Lower leg skin (tissue), 4 donors: ENCODE measurements at places on chromosomes 12 and 14. TPM values are rescaled to one million over a fixed set of nuclear protein-coding genes. Genes with fewer than 3 reads are reported as not detected.

The KCNK10 gene
- total RNA-seq = not detected

- DNase-seq = peak; percentile 26
Observed at GRCh38 chr12:130988261-130988660, 34.6 kb downstream of the ADGRD1 start.

DNA sequence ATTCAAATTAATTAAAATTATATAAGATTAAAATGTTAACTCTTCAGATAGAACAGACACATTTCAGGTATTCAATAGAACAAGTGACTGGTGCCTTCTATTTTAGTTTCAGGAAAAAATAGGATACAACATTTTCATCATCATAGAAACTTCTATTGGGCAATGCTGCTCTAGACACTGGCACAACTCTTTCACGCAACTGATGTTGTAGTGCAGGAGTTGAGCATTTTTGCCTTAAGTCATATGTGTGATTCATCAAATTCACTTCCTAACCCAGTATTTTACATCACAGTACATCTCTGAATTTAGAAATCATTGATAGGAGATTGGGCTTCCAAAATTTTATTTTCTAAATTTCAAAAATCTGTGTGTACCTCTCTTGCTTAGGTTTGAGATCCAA, 215.4 kb upstream of the DIO2 start:
- no peak for DNase-seq

The TAS2R8 gene
- not detected for total RNA-seq

- DNase-seq = no peak
Observed at GRCh38 chr14:51981218-51981854, 8.0 kb upstream of the RTRAF start.

DNA sequence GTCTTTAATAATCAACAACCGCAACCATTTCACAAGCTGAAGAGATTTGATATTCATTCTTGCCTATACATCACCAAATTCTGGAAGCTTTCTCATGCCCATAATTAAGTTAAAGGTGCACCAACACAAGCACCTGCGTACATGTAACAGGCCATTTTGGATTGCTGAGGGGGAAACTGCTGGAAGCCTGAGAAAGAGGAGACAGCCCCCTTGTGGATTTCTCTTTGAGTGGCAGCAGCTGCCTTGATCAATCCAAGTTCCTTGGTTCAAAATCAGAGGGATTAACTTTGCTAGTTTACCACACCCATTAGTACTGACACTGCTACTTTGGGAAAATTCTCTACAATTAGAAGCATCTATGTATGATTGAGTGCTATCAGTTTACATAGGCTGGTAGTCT, 321.1 kb downstream of the NOVA1 start:
- no peak for DNase-seq

- no peak for DNase-seq
Observed at GRCh38 chr14:84885061-84885460, 644.9 kb upstream of the FLRT2 start.

DNA sequence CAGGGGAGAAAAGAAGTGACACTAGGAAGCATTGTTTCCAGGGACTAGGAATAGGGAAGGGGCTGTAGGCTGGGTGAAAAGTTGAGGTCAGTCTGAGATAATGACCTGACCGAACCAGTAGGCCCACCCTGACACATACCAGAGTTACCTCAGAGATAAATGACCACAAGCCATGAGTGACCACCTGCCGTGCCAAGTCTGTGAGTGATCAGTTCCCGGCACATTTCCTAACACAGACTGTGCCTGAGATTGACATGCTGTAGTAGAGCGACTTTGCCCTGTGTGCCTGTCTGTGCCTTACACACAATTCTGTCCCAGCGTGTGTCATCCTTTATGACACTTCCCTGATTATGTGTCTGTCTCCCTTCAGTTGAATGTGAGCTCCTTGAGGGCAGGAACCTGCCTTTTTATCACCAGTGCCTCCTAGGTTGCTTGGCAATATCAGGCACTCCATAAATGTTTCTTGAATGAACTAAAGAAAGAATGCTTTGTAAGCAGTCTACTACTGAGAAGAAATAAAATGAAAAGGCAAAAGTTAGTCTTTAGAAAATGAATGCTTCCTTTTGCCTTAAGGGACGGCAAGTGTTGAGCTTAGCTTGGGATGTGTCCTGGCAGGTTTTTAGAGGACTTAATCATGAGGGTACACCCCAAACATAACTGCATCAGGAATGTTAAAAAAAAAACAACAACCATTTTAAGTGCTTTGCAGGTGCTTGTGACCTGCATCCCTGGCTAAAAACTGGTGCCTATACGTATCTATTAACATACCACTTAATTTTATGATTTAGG, 9.6 kb upstream of the SSPN start:
- no peak for DNase-seq

GRCh38 chr12:51217968-51218606, at the start of gene POU6F1:
Gene POU6F1 (minus strand): TSS chr12:51218062. CDS start chr12:51206836, 11,226 bp downstream.
- DNase-seq = peak; percentile 94

- peak; percentile 69 for DNase-seq
Observed at GRCh38 chr14:51095854-51096823, 1.2 kb upstream of the TRIM9 start.

- DNase-seq = no peak
Observed at GRCh38 chr12:6083601-6084000, 40.9 kb downstream of the VWF start.

The CD4 gene
- total RNA-seq = 2.9 TPM

- no peak for DNase-seq
Observed at GRCh38 chr14:65098586-65098985, 3.7 kb downstream of the MAX start.

DNA sequence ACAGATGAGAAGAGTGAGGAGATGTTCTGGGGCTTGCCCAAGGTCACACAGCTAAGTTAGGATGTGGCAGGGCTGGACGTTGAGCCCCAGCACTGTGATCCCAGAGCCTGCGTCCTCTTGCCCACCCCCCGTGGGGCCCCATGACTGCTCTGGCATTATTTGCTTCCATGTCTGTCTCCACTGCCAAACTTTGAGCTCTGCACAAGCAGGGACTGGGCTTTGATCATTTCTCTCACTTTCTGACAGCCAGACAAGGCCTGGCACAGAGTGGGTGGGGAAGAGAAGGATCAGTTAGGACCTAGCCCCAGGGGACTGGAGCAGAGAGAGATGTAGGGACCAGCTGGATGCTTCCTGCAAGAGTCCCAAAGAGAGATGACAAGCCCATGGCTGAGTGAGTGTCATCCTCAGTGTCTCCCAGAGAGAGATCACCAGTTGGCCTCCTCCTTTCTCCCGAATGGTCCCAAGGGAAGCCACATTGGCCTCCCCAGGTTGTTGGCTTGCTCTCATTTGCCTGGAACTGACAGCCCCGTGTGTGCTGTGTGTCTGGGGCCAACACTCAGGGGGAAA, 126.7 kb upstream of the PWP1 start:
- DNase-seq = no peak

GRCh38 chr14:73696466-73697400, 17.5 kb downstream of the PNMA1 start:
- DNase-seq = no peak

GRCh38 chr14:65940056-65940735, 527.7 kb downstream of the FUT8 start:
- DNase-seq = no peak

DNA sequence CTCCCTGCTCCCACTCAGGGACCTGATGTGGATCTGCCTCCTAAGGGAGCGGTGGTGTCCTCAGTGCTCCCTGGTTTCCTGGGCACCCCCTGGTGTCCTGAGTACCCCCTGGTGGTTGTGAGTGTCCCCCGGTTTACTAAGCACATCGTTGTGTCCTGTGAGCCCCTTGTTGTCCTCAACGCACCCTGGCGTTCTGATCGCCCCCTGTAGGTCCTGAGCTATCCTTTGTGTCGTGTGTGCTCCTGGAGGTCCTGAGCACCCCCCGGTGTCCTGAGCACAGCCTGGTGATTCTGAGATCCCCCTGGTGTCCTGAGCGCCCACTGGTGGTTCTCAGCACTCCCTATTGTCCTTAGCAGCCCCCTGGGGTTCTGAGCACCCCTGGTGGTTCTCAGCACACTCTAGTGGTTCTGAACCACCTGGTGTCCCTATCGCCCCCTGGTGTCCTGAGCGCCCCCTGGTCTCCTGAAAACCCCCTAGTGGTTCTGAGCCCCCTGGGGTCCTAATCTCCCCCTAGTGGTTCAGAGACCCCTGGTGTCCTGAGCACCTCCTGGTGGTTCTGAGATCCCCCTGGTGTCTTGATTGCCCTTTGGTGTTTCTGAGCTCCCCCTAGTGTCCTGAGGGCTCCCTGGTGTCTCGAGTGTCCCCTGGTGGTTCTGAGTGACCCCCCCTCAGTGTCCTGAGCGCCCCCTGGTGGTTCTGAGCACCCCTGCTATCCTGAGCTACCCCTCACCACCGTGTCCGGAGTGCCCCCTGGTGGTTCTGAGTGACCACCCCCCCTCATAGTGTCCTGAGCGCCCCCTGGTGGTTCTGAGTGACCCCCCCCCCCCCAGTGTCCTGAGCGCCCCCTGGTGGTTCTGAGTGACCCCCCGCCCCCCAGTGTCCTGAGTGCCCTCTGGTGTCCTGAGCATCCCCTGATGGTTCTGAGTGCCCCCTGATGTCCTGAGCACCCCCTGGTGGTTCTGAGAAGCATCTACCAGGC, 615.1 kb downstream of the TMEM121 start:
- no peak for DNase-seq

DNA sequence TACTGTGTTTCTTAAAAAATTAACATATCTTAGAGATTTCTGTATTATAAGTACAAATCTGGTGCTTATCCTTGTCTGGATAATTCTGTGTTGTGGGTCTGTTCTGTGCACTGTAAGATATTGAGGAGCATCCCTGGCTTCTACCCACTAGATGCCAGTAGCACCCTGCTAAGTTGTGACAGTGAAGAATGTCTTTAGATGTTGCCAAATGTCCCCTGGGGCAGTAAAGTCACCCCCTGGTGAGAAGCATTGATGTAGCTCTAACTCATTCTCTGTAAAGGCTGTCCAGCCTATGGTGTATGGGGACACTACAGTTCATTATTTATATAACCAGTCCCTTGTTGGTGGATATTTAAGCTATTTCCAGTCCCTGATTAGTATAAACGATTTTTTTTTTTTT, 31.4 kb downstream of the MAP1LC3B2 start:
- no peak for DNase-seq

GRCh38 chr14:81555051-81555450, 21.4 kb upstream of the SEL1L start:
- DNase-seq = no peak

DNA sequence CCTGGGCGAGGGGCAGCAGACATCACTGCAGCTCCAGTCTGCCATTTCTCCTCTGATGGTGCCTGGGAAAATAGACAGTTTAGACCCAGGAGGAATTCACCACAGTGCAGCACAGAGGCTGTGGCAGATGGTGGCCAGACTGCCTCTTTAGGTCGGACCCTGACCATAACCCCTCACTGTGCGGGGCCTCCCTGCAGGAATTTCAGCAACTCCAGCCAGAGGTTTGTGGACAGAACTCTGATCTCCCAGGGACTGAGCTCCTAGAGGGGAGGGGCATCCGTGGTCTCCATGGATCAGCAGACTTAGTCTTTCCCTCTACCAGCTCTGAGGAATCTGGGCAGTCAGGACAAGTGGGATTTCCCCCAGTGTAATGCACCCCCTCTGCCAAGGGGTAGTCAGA, 106.5 kb downstream of the ZC3H14 start:
- no peak for DNase-seq

- DNase-seq = no peak
Observed at GRCh38 chr12:132249689-132250478, 79.5 kb downstream of the GALNT9 start.

- no peak for DNase-seq
Observed at GRCh38 chr14:74667758-74668157, 45.1 kb downstream of the AREL1 start.

The MAP1LC3B2 gene
- 2.3 TPM for total RNA-seq

The GLI1 gene
- 13.4 TPM for total RNA-seq

- DNase-seq = no peak
Observed at GRCh38 chr12:14284184-14284722, 81.2 kb upstream of the ATF7IP start.

GRCh38 chr14:64841121-64841651, 38.5 kb downstream of the SPTB start:
- DNase-seq = peak; percentile 46

The KRT72 gene
- 11.6 TPM for total RNA-seq

DNA sequence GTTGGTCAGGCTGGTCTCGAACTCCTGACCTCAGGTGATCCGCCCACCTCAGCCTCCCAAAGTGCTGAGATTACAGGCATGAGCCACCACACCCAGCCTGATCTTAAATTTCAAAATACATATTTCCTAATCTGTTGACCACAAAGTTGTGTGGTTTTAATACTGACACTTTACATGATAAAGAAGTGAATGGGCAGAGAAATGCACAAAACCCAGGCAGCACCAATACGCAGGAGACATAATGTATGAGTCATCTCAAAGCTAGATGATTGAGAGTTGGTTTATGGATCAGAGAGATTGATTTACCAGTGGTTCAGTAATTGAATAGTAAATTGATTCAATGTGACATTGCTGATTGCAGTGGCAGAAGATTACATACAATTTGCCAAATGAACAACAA, 19.2 kb upstream of the PPP2R5E start:
- no peak for DNase-seq

- no peak for DNase-seq
Observed at GRCh38 chr12:77299910-77300669, 234.7 kb upstream of the E2F7 start.

DNA sequence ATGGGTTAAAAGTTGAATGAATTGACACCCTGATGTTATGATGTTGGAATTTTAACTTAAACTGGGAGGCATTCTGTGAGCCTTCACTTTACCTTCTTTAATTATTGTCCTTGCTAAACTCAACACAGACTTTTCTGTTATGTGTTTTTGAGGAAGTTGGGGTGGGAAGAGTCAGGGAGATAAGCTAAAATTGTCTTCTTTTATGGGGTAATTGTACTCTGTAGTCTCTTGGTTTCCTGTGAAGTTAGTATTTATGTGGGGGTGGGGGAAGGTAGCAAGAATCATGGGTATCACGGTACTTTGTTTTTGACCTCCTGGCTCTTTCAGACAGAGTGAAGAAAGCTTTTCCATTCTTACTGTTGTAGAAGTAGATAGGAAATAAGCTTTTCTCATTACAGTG, 32.9 kb downstream of the RAB21 start:
- no peak for DNase-seq

DNA sequence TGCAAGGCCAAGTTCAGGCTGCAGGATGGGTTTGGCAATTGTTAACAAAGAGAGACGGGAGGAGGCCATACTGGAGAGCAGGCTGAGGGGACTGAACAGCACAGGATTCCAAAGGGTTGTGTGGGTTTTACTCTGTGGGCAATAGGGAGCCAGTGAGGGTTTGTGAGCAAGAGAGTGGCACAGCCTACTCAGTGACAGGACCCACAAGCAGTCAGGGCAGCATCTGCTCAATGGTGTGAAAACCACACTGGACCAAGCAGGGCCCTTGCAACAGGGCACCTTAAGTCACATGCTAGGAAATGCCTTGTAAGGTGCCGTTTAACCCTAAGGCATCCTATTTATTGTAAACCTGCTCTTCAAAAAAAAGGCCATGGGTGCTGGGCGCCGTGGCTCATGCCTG, 22.0 kb downstream of the SYNE3 start:
- no peak for DNase-seq

GRCh38 chr12:88546853-88547252, 33.4 kb downstream of the KITLG start:
- no peak for DNase-seq

- DNase-seq = no peak
Observed at GRCh38 chr12:129363041-129363440, 509.8 kb downstream of the GLT1D1 start.
